ENCODE measurements at places on chromosomes 3 and 15.

DNA sequence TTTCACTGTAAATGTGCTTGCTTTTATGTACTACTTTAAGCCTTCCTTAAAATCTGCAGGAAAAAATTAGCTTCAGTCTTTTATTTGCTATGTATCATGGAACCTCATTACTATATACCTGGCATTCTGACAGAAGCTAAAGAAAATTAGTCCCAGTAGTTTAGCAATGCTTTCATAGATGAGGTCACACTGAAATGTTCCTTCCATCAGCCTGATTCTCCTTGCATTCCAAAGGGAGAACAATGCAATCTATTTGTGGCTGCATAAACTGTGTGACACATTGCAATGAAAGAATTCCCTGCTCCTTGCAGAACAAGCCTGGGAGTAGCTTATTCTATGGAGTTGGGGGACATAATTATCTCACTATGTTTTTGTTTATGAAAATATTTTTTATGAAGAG is 691.5 kb upstream of the ARPP21 start:
- no peak for DNase-seq

DNA sequence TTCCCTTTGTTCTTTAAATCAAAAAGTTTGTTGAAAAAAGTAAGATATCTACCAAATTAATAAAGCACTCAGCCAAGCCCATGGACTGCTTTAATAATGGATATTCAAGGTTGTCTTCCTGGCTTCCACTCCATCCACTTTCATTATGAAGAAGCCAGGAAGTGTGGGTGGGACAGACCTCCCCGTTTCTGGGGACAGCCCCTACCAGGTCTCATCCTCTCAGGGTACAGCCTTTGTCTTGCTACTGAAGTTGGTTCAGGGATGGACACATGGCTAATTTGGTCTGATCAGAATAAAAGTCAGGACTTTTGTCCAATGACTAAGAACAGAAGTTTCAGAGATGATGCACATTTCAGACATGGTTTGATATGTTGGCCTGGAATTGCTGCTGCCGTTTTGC is 32.6 kb downstream of the CCNB2 start:
- DNase-seq, result no peak

DNA sequence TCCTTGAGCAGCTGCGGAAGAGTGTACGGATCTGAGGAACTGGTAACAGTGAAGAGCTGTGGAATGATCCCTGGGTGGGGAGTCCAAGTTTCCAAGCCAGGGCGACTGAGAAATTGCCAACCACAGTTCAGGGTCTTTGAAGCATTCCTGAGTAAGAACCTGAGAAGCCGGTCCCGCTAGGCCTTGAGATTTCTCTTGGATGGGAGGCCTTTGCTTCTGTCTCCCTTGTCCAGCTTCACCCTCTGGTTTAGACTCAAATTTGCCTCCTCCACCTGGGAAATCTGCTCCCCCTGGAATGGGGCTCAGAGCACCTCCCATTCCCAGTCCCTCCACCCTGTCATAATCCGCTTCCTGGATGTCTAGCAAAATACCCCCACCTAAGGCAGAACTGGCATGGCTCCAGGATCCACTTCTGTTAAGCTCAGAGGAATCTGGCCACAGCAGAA is 127.7 kb upstream of the DLG1 start:
- DNase-seq, result no peak

DNA sequence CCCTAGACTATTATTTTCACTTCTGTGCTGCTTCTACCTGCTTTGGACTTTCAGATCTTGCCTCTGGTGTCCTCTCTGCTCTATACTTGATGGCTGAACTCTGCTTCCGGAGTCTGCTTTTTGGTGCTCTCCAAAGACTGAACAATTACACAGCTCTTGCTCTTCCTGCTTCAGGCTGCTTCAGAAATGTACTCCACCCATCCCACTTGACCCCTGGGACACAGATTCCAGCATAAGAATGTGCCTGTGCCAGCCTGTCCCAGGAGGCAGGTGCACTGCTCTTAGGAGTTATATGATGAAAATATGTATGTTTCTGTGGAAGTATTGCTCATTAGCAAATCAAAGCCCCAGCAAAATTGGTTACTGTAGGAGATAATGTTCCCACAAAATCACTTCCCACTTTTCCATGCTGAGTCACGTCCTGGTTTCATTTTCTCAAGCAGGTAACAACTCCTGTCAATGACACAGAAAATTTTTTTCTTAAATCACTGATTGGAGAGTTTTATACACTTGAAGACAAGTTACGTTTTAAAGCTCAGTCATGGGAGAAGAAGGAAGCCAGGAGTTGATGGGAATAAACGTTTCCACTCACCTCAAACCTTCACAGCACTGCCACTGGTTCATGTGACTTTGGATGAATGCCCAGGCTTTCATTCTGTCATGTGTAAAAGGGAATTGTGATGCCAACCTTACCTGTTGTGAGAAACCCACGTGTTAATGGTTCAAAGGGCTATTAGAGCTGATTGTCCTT is 239.4 kb upstream of the ZPLD1 start:
- DNase-seq, result no peak

DNA sequence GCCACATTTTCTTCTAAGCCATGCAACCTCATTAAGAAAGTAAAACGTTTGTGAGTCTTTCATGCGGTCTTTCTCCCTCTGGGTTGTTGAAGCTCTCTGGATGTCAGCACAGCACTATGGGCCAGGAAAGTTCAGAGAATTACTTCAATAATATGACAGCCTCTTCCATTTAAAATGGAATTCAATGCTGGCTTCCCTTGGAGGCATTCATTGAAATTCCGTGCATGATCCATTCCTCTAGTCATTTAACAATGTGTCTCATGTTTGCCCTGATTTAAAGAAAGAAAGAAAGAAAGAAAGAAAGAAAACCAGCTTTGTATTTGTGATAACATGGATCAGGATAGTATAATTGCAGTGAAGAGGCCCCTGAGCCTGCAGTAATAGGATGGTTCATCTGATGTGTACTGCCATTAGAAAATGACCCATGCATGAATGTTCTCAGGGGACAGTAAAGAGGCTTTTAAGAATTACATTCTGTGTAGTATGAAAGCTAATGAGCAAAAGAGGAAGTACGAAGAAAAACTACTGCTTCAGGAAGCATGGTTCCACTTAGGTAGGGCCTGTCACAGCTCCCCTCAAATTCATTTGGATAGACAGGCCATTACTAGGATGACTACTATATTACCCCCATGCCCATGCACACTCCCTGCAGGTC is 146.0 kb downstream of the ARPP21 start:
- DNase-seq, result no peak

DNA sequence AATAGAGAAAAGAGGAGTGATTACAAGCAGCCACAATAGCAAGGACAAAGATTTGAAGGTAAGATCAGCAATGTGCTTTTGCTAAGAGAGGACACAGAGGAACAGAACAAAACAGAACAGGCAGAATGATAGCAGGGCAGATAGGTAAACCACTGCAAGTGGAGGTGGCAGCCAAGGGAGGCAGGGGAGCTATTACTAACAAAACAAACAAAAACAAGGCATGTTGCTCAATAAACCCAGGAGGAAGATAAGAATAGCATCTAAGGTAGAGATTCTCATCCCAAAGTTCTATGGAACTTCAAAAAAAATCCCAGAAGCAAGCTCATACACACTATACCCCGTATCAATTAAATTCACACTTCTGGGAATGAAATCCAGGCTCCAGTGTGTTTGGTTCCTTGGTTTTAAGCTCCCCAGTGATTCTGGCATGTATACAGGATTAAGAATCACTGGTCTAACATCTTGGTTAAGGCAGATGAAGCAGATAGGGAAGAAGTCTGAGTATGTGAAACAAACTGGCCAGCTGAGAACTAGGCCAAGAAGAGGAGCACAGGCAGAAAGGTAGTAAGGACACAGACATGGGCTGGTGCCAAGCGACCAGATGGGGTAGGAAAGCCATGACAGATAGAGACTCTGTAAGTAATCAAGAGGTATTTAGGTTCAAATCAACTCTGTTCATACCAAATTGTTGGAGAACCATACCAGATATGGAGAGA is 189.2 kb downstream of the DTWD1 start:
- no peak for DNase-seq

DNA sequence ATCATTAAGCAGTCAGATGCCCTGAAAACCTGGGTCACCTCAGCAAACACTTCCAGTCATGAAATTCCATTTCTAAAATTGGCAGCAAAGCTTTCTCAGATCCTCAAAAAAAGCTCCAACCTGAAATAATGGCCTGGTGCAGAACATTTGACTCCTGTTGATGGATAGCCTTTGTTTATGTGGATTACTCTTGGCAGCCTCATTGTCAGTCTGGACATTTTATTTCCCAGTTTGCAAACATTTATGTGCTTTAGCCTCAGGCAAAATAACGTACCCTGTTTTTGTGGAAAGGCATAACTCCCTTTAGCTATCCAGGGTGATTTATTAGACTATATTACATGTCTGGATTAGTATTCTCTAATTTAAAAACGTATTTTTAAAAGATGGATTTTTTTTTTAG is 53.9 kb downstream of the PXYLP1 start:
- DNase-seq, result no peak

DNA sequence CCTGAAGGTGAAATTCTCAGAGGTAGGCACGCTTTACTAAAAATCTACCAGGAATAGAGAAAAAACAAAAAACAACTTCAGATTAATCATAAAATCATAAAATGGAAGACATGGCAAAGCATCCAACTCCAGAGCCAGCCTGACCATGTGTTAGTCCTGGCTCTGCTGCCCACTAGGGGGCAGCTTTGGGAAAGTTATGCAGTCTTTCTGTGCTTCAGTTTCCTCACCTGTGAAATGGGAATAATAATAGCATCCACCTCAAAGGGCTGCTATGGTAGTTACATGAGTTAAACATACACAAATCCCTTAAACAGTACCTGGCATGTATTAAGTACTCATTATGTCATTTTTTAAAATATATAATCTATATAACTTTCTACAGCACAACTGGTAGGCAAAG is 52.3 kb downstream of the WNT5A start:
- DNase-seq, result no peak

- DNase-seq, result no peak
Measured at GRCh38 chr3:134249935-134250716, 533 bp downstream of the RYK start.

DNA sequence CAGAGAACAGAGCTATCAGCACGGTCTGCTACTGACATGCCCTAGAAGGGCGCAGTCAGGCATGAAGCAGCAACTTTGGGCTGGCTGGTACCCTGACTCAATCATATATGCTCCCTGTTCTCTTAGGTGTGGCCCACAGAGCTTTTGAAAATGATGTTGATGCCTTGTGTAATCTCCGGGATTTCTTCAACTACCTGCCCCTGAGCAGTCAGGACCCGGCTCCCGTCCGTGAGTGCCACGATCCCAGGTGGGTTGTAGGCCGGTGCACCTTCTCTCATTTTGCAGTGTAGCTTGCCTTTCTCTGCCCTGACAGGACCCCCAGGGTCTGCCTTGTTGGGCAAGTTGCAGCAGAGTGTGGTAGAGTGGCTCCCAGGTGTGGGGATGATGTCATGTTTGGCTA is 47.7 kb downstream of the PCCB start:
- no peak for DNase-seq

DNA sequence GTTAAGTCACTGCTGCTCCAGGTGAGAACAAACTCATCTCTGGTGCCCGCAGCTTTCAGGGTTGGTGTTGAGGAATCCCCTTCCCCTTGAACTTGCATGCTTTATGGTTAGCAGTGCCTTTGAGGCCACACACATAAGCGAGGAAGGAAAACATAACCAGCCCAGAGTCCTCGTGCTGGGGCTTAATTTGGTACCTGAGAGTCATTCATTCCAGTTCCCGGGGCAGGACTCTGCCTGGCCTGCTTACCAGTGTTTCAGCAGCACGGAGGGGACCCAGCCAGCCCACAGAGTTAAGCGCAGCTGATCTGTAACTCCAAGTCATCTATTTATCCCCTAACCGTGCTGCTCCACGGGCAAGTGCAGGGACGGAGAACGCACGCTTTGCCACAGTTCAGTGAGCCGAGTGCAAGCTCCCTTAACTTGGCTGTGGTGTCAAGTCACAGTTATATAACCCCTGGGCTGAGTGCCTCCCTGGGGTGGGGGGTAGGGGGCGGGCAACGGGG is 302.3 kb upstream of the ICE2 start:
- no peak for DNase-seq

DNA sequence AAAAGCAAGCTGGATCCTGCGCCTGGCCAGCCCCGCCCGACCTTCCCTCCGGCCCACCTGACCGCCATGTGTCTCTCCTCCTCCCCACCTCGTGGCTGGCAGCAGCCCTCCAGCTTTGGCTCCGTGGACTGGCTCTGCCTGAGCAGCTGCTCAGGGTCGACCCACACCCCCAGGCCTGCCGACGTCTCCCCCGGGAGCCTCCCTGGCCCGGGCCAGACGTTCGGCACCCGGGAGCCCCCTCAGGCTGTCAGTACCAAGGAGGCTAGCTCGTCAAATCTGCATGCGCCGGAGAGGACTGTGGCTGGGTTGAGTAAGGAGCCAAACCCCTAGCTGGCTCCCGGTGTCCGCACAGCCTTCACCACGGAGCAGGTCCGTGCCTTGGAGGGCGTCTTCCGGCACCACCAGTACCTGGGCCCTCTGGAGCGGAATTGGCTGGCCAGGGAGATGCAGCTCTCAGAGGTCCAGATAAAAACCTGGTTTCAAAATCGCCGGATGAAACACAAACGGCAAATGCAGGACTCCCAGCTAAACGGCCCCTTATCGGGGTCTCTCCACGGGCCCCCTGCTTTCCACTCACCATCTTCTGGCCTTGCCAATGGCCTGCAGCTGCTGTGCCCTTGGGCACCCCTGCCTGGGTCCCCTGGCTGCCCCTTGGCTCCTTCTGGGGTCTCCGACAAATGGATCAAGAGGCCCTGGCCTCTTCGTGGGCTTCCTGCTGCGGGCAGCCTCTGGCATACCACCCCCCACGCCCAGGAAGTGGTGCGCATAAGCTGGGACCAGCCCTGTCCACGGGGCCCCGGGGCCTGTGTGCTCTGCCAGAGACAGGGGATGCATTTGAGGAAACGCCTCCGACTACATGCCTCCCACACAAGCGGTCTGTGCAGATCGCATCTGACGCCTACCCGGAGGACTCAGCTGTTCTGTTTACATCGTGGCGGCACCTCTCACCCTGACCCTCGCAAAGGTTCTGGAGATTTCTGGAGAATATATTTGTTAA is 345.0 kb downstream of the ZNF385D start:
- no peak for DNase-seq

DNA sequence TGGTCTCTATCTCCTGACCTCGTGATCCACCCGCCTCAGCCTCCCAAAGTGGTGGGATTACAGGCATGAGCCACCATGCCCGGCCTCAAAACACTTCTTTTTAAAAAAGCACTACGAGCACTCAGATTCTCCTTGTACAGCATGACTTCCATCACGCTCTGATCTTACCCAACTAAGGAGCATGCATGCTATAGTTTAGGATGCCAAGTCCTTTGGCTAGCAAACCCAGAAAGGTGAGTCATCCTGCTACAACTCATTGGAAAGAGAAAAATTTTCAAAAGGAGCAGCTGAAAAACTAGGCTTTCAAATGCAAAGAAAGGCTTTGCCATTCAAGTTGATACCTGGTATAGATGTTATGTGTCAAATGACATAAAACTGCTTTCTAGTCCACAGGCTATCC is 70.3 kb upstream of the PRICKLE2 start:
- DNase-seq, result no peak

Measured in stimulated activated CD4-positive, alpha-beta T cell treated with anti-CD3 and anti-CD28 coated beads, TNF-alpha, amount 100 ng/mL, for 48 hours (primary cell).